ENCODE measurements at places on chromosomes 6 and 20. TPM values are rescaled to one million over a fixed set of nuclear protein-coding genes. Genes with fewer than 3 reads are reported as not detected.
A peak's percentile ranks its signal among the peaks of the same experiment; 100 is the strongest.

DNA sequence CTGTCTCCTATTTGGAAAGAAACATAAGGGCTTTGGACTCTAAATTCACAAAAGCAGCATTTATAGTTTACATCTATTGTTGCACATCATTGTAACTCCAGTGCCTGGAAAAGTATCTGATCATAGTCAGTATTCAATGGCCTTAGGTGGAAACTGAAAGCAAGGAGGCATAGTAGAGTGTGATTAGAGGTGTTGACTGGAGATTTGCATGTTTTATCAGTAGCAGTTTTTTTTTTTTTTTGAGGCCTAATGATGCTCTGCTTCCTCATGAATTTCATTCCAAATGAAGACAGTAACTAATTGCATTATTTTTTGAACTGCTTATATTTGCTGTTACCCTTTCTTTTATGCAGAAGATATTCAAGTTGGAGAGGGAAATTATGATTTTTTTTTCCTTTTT, 213.2 kb upstream of the FLRT3 start:
- H3K4me3 ChIP-seq: no peak overlapping the region
- no peak for DNase-seq
- H3K4me1 ChIP-seq: no peaks in the 10 kb centered on the region
- no peak overlapping the region for H3K27ac ChIP-seq
- H3K36me3 ChIP-seq: no peaks in the 10 kb centered on the region
- no peaks in the 10 kb centered on the region for H3K27me3 ChIP-seq

DNA sequence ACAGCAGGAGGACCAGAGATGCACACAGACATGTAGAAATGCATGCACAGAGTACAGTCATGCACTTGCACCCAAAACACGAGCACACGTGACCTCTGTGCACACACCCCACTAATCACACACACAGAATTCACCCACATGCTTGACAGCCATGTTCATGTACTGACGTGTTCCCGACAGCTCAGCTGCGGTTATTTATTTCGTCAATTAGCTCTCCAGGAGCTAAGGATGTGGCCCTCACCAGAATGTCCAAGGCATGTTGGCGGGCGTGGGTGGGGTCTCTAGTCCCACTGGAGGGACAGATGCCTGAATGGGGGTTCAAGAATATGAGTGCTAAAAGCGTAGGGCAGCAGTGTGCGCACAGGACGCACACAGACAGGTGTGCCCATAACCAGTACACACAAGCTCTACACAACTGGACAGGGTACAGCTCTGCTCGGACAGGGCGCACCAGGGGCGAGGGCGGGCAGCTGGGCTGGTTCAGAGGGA, 571 bp upstream of the PRPF6 start:
- H3K27me3 ChIP-seq: no peaks in the 10 kb centered on the region
- H3K36me3 ChIP-seq: peaks cover 40% of the 10 kb centered on the region
- peak overlapping the region; percentile 98 for H3K27ac ChIP-seq
- peak overlapping the region; percentile 97 for H3K4me3 ChIP-seq

The GJA1 gene
- 0.09 TPM for total RNA-seq

The CST4 gene
- total RNA-seq: not detected
